SIG-M5 (cell line): ENCODE measurements at places on chromosomes 13 and 19.

GRCh38 chr19:6204212-6204611, 68.7 kb downstream of the ACSBG2 start:
- no peak for DNase-seq

GRCh38 chr19:17209126-17210036, 5.8 kb upstream of the USE1 start:
- no peak for DNase-seq

- DNase-seq, result no peak
Observed at GRCh38 chr13:26228096-26228495, 6.0 kb upstream of the RNF6 start.

DNA sequence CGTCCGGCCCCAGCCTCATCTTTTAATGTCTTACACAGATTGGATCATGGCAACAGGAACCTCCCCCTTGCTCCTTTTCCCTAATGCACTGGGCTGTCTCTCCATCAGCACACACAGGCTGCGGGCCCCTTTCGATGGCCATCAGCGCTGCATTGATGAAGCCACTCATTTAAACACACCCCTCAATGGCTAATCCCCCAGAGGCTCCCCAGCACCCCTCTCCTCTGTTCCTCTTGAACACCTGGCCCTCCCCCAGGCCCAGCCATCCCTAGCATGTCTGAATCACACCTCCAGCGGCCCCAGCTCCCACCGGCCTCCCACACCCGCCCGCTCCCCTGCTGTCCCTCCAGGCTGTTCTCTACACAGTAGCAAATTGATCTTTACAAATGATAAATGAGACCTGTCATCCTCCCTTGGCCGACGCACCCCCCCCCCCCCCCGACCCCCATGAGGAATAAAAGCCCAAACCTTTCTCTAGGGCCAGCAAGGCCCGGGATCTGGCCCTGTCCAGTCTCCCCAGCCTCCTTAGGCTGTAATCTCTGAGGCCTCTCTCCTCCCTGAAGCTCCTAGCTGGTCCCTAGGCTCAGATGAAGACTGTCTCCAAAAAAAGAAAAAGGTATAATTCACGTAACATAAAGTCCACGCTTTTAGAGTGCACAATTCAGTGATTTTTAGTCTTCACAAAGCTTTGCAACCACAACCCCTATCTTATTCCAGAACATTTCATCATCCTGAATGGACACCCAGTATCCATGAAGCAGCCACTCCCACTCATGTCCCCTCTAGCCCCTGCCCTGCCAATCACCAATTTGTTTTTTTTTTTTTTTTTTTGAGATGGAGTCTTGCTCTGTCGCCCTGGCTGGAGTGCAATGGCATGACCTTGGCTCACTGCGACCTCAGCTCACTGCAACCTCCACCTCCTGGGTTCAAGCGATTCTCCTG, 7.4 kb downstream of the RPL28 start:
- no peak for DNase-seq

- no peak for DNase-seq
Observed at GRCh38 chr13:75146436-75146835, 335.5 kb downstream of the TBC1D4 start.

DNA sequence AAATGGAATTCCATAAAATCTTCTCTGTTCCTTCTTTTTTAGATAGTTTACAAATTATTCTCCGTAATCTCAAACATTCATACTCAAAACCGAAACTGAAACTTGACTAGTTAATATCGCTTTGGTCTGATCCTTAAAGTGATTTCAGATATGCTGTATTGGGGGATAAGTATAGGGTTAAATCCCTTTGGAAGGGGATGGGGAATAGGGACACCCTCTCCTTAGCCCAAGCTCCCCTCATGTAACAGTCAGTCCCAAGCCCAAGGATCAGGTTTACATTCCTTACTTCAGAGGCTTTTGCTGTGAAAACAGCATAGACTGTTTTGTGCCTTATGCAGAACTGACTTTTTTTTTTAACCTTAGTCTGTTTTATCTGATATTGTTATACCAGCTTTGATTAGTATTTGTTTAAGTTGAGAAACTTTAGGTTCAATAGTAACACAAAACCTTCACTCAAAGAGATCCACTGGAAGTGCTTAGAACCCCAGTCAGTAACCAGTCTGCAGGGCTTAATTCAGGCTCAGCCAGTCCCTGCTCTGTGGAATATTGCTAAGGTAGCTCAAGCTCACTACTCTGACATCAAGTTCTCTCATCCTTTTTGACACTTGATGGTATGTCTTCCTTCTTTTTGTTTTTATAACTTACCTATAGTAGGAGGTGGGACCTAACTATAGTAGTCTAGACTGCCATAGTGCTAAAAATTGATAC, 10.5 kb downstream of the CDADC1 start:
- no peak for DNase-seq

- no peak for DNase-seq
Observed at GRCh38 chr13:89212186-89212585, 1541.0 kb downstream of the SLITRK5 start.

- no peak for DNase-seq
Observed at GRCh38 chr13:73842626-73843025, 291.6 kb downstream of the KLF12 start.

GRCh38 chr19:6680141-6680540, 10.2 kb upstream of the TNFSF14 start:
- DNase-seq, result no peak

- DNase-seq, result no peak
Observed at GRCh38 chr19:6818246-6818645, 45.7 kb downstream of the VAV1 start.

- DNase-seq, result no peak
Observed at GRCh38 chr13:78183732-78184131, 265.1 kb upstream of the EDNRB start.

DNA sequence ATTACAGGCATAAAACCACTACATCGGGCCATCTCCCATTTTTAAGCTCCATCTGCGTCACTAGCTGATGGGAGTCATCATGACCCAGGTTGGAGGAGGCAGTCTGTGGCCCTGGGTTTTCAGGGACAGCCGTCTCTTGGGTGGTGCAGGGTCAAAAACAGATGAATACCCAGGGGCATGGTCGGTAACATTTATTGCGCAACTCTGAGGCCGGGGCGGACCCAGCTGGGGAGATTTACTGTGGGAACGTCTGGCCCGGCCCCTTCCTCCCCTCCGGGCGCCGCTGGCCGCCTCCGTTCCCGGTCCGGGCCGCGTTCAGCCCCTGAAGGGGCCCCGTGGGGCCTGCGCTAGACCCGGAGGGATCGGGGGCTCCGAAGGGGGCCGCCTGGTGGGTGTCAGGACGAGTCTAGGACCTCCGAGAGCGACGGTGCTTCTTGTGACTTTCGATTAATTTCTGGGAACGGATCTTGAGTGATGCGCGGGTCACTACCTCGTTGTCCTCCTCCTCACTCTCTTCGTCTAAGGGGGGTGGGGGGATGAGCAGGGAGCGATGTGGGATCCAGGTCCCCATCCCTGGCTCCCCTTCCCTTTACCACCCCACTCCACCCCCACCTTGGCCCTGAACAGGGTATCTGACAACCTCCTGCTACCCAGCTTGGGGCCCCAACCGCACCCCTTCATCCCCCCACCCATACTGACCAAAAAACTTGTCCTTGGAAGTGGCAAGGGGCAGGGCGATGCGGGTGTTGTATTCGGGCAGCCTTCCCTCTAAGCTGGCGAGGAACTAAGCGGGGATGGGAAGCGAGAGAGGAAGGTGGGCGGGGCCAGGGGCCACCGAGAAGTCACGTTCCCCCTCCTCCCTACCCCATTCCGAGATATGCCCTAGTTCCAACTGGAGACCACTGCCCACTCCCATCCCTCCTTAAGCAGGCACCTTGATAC, 1.6 kb upstream of the RGL3 start:
- no peak for DNase-seq

GRCh38 chr19:33956941-33957340, 160.3 kb downstream of the KCTD15 start:
- DNase-seq, result no peak

DNA sequence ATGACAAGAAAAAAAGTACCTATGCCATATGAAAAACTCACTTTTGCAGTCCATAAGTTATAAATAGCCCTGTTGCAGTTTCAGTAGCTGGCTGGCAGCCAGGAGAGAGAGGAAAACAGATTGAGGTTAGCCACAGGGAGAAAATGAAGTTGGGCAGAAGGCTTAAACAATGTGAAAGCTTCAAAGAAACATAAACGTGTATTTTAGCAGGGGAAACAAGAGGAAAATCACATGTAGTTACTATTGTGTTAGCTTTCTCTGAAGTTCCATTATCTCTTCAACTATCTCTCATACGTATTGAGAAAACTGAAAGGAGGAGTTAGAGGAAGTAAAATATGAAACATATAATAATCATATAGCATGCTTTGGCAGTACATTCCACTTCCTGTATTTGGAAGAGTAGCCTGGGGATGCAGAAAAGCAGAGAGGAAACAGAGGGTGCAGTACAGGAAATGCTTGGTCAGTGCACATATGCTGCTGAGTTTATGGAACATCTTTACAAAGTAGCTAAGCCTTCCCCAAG, 1551.1 kb downstream of the EFNB2 start:
- DNase-seq, result peak; percentile 77

GRCh38 chr19:30359936-30360335, 12.2 kb upstream of the ZNF536 start:
- no peak for DNase-seq

DNA sequence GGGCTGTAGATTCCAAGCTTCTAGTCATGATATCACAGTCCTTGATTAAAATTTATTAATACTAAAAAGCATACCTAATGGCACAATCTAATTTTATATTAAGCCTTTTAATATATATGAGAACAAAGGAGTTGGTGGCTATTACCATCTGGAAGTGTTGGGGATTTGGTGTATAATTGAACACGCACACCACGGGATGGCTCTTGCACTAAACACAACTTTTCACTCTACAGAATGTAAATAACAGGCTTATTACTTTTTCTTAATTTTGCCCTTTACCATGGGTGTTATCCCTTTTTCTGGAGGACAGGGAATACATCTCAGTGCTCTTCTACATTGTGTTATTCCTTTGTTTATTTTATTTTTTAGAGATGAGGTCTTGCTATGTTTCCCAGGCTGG, 21.6 kb downstream of the POMP start:
- DNase-seq, result no peak

GRCh38 chr19:38848299-38849146, 1.3 kb downstream of the HNRNPL start:
- DNase-seq, result no peak

- DNase-seq, result no peak
Observed at GRCh38 chr19:19531951-19532805, 3.5 kb downstream of the YJEFN3 start.

DNA sequence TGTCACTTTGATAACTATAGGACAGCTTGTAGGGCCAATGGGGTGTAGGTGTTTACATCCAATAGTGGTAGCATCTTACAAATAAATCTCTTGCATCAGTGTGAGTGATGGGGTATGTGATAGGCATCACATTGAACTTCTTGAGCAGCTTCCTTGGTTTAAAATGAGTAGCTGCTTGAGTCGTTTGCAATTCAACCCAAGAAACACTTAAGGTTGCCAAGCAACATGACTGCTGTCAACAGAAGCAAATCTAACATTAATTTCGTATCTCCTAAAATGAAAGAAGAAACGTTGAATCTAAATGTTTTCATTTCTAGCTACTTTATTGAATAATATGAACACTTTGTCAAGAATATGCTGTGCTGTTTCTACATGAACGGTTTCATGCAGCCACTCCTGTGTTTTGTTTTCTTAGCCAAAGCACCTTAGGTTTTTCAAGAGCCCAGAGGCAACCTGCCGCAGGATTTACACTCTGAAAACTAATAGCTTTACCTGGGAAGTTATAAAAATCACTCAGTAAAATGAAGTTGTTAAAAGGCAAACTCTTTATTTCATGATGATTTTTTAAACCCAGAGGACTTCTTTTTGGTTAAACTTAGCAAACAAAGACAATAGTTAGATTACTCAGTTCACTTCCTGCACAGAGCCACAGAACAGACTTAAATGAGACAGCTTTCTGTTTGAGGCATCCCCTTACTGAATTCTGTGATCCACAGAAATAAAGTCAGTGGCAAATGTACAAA, 305.2 kb downstream of the MTUS2 start:
- DNase-seq, result no peak

DNA sequence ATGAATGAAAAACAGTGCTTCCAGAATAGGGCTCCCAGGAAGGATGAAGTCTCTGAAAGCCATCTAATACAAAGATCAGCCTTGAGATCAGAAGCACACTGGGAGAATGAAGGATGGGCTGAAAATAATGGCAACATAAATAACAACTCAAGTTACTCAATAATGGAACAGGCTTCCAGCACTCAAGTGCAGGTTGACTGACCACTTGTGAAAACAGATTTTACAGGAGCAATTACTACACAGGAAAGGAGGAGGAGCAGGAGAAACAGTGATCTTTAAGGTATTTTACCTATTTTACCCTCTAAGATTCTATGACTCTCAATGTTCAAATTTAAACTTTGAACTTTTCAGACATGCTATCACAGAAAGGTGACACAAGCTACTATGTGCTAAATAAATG, 106.0 kb downstream of the USP12 start:
- DNase-seq, result no peak

DNA sequence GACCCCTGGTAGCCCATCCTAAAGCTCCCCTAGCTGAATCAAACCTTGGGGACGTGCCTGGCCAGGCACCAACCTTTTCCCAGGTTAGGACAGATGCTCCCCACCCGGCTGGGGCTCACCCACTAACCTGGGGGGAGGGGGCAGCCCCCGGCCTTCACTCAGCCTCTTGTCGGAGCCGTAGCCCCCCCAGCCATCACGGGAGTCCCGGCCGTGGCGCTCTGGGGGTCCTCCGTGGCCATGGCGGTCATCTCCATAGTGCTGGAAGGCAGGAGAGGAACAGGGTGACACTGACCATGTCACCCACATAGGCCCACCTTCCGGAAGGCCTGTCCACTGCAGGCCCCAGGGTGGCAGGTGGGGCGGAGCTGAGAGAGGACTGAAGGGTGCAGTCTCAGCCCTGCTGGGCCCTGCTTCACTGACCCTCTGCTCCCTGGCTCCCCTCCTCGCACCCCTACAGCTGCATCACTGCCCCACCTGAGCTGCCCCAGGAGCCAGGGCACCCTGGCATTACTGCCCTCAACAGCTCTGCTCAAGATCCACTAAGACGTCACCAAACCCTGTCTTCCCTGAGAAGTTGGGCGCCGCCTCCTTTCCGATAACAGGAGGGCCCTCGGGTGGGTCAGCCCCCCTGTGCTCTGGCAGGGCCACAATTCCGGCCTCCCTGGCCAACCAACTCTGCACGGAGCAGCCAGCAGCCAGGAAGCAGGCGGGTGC, 22.6 kb upstream of the TINCR start:
- DNase-seq, result no peak

- no peak for DNase-seq
Observed at GRCh38 chr19:17114414-17114831, 38.8 kb downstream of the MYO9B start.
